ENCODE measurements at places on chromosomes 1 and 21. TPM values are rescaled to one million over a fixed set of nuclear protein-coding genes. Genes with fewer than 3 reads are reported as not detected.

DNA sequence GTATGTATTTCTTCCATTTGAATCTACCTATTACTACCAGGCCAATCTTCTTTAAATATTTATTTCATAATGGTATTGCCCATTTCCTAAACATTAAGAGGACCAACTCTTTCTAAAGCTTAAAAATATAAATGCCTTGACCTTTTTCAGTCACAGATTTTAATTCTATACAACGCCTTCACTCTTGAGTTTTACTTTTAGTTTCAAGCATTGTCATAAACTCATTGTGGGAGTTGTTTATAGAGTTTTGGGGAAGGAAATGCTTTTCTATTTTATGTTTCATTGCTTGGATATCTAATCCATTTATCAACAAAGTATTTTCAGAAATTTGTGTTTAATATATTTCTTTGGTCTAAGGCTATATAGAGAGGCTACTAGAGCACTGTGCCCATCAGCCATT lies 155.8 kb downstream of the DPYD start:
- DNase-seq: no peak

DNA sequence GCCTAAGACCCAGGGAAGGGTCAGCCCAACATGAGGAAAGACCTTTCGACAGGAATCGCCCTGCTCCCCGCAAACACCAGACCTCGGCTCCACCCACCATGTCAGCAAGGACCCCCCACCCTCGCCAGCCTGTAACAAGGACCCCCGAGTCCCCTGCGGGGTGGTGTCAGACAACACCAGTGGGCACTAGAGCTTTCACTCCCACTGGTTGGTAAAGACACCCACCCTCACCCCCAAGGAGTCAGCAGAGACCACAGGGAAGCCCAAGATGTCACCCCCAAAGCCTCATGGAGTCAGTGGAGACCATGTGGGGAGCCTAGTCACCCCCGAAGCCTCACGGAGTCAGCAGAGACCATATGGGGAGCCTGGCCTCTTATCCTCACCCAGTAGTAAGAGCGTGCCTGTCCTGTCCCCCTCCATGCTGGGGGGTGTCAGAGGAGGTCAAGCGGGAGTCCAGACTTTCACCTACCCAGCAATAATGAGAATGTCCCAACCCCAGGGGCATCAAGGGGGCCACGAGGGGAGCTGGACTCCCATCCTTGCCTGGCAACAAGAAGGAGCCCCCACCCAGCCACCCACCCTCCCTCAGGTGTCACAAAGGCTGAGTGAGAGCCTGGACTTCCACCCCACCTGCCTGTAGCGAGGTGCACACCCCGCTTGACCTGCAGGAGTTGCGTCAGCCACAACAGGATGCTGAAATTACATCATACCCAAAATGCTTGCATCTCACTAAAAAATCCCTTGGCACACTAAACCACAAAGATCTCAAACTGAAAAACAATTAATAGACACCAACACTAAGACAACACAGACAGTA lies 24.8 kb downstream of the SLC19A1 start:
- no peak for DNase-seq

DNA sequence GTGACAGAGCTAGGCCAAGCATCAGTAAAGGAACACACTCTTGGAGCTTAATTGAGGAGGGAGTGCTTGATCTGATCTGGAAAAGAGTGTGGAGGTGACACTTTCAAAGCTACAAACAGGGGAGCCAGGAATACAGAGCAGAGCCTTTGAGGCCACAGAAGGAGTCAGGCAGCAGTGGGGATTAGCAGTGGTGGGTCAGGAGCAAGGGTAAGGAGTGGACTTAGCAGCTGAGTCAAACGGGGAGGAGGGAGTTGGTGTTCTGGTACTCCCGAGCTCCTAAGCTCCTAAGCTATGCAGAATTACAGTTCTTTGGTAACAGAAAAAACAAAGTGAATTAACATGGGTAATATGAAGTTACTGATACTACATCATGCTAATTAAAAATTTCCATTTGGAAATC lies 14.5 kb downstream of the RAB4A start:
- no peak for DNase-seq

DNA sequence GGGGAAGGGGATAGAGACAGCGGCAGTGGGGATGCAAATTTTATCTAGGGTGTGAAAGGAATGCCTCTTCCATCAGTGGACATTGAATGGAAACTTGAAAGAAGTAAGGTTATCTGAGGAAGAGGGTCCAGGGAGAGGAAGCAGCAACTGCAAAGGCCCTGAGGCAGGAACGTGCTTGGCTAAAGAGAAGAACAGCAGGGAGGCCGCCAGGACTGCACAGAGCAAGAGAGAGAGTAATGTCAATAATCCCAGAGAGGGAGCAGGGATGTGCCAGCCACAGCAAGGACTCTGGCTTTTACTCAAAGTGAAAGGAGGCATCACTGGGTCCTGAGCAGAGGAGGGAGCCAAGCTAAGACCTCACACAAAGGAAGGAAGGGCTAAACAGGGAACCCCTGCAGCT lies 50.9 kb downstream of the KCND3 start:
- no peak for DNase-seq

- no peak for DNase-seq
Measured at GRCh38 chr1:28917757-28918118, 3.4 kb downstream of the EPB41 start.

The ASPM gene
- 5.1 TPM for total RNA-seq
